CD4-positive, alpha-beta T cell treated with Interleukin-10 for 1 hour (primary cell): ENCODE measurements at places on chromosomes 11 and 22.

DNA sequence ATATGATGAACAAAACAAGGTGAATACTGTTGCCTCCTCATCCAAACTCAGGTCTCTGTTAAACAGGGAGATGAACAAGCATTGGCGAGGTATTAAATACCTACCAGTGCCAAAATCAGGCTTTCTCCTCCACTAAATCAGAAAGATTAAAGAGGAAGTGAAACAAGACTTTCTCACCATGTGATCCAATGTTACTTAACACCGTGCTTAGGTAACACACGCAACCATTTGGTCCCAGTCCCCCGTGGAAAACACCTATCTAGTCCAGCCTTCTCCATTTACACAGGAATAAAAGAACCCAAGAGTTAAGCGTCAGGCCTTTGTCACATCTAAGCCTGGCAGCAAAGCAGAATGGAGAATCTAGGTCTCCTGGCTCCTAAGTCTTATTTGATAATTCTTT, 34.5 kb downstream of the TENM4 start:
- DNase-seq, result no peak

DNA sequence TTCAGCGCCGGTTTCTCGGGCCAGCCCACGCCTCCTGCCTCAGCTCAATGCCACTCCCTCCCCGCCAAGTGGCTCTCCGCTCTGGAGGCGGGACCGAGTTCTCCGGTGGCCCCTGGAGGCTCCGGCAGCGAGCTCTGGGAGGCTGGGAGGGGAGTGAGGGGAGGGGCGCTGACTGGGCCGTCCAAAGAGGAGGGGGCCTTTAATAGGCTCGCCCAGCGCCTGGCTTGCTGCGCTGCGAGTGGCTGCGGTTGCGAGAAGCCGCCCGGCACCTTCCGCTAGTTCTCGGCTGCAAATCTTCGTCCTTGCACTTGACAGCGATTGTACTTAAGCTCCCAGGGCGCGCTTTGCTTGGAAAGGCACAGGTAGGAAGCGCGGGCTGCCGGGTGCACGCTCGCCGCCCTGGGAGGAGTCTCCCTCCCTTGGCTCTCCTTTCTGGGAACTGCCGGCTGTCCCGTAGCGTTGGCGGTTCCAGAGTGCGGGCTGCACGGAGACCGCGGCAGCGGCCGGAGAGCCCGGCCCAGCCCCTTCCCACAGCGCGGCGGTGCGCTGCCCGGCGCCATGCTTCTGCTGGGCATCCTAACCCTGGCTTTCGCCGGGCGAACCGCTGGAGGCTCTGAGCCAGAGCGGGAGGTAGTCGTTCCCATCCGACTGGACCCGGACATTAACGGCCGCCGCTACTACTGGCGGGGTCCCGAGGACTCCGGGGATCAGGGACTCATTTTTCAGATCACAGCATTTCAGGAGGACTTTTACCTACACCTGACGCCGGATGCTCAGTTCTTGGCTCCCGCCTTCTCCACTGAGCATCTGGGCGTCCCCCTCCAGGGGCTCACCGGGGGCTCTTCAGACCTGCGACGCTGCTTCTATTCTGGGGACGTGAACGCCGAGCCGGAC, at the start of gene ADAMTS15:
ADAMTS15 (plus strand) TSS at position 230 of the 894 bp plus-strand sequence; CDS start at position 559, 329 bp downstream.
- DNase-seq, result no peak

- DNase-seq, result no peak
These were observed 528 bp downstream of the FIBP start for GRCh38 chr11:65887723-65888162.

DNA sequence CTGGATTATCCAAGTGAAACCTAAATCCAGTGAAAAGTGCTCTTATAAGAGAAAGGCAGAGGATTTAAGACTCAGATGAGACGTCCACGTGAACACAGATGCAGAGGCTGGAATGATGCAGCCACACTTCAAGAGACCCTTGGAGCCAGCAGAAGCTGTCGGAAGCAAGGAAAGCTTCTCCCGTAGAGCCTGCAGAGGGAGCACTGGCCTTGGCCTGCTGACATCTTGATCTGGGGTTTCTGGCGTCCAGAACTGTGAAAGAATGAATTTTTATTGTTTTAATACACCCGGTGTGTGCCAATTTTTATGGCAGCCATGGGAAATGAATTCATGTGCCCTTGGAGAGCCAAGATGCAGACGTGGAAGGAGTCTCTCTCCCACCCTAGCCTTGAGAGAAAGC, 407.0 kb upstream of the B3GAT1 start:
- no peak for DNase-seq

GRCh38 chr11:113553915-113554314, 78.7 kb upstream of the DRD2 start:
- no peak for DNase-seq

DNA sequence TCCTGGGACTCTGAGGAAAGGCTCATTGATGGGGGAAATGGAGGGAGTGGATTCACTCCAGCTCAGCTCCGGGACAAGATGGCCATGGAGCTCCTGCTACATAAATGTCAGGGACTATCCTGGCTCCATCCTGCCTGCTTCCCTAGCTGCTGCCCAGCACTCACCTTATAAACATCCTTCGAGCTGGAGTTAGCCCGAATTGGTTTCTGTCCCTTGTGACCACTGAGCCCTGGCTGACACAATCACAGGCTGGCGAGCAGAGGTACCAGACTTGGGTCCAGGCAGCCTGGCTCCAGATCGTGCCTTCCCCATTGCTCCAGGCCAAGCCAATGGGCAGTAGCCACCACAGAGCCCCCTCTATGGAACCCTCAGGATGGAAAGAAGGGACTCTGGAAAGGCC, 77.6 kb downstream of the FDX1 start:
- no peak for DNase-seq

DNA sequence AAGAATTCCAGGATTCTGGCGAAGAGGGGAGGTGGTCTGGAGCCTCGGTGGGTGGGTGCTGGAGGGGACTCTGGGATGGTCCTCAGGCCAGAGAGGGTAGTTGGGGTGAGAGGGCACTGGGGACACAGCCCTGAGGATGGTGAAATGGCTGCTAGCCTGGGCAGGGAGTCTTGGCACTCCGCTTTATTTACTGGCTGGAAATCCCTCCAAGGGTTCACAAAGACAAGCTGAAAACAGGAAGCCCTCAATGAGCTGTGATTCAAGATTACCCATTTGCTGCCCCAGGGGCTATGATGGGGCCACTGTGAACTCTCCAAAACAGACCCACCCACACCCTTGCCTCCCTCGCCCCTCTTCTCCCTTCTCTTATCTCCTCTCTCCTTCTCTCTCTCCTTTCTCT, 71.9 kb downstream of the FBXO7 start:
- DNase-seq, result no peak

- no peak for DNase-seq
These were observed 37.8 kb downstream of the PPP6R3 start for GRCh38 chr11:68498321-68498720.

GRCh38 chr11:87529486-87529885, 491.8 kb downstream of the TMEM135 start:
- DNase-seq, result no peak

- DNase-seq, result no peak
These were observed 227.7 kb upstream of the TENM4 start for GRCh38 chr11:79668575-79668974.

- no peak for DNase-seq
These were observed 3.1 kb downstream of the FLI1 start for GRCh38 chr11:128696941-128697340.

DNA sequence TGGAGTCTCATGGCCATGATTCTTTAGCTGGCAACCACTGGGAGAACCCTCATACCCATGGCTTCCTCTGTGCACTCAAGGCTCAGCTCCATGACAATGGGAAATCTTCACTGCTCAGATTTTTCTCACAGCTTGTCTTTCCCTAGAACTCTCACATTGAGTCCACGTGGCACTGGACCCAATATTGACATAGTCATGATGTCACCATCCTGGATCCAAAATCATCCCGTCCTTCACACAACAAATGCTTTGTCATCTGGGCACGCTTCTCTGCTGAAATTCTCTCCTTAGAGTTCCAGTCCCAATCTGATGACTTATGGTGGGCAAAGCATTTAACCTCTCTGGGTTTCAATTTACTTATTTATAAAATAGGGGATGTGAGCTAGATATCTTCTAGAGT, 37.7 kb upstream of the CD44 start:
- no peak for DNase-seq

- no peak for DNase-seq
These were observed 224.4 kb upstream of the MTNR1B start for GRCh38 chr11:92744929-92745585.

DNA sequence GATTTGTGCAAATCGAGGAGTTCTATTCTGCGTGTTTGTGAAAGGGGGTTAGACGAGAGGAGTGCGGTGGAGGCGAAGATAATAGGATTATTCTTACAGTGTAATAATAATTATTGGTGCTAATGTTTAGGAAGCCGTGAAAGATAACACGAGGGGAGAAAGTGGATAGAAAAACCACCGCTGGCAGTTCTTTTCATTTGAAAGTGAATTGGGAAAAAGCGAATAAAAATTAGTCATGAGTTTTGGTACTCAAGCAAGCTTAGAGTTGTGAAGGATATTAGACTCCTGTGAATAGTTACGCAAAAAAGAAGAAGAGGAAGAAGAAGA, 575 bp downstream of the SLC6A5 start:
- no peak for DNase-seq

DNA sequence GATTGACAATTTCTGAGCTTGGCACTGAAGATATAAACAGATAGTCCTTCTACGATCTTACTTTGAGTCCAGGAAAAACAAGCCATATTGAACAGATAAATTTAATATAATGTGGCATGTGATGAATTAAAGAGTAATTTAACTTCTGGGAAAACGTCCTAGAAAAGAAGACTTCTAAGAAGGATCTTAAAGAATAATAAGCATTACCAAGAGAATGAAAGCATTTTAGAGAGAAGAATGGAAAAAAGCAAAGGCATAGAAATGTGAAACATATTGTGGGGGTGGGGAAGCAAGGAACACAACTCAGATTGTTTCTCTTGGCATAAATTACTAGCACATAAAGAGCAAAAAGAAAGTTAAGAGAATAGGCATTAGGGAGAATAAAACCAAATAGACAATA, 5.4 kb downstream of the DDIAS start:
- DNase-seq, result no peak

- DNase-seq, result no peak
These were observed 9.0 kb upstream of the SCGB1A1 start for GRCh38 chr11:62409831-62410230.

GRCh38 chr11:113487622-113488021, 12.4 kb upstream of the DRD2 start:
- DNase-seq, result no peak

DNA sequence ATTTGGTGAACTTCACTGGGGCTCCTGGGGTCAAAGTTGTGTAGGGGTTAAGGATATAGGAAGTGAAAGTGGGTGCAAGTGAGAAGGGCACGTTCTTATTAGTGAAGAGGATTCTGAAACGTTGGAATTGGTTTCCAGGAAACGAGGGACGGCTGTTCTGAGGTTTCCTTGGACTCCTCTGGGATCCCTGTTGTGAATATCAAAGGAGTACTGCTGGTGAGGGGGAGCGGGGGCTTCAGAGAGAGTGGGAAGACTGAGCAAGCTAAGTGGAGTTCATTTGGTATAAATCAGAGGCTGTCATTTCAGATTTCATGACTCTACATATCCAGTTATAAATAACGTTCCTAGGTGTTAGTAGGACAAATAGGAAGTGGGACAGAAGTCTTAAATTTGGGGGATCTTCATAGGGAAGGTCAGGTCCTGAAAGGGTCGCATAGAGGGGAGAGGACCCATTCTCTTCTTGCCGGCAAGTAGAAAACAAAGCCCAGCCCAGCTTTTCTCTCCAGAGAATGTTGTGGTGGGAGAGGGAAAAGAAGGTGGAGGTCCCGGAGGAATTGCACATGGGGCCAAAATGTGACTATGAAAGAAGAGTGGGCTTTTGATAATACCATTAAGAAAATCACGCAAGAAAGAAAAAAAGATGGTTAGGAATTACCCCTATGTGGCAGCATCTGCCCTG, 1.1 kb upstream of the NELL1 start:
- no peak for DNase-seq

- DNase-seq, result no peak
These were observed 930 bp downstream of the SCYL1 start for GRCh38 chr11:65525546-65526480.

DNA sequence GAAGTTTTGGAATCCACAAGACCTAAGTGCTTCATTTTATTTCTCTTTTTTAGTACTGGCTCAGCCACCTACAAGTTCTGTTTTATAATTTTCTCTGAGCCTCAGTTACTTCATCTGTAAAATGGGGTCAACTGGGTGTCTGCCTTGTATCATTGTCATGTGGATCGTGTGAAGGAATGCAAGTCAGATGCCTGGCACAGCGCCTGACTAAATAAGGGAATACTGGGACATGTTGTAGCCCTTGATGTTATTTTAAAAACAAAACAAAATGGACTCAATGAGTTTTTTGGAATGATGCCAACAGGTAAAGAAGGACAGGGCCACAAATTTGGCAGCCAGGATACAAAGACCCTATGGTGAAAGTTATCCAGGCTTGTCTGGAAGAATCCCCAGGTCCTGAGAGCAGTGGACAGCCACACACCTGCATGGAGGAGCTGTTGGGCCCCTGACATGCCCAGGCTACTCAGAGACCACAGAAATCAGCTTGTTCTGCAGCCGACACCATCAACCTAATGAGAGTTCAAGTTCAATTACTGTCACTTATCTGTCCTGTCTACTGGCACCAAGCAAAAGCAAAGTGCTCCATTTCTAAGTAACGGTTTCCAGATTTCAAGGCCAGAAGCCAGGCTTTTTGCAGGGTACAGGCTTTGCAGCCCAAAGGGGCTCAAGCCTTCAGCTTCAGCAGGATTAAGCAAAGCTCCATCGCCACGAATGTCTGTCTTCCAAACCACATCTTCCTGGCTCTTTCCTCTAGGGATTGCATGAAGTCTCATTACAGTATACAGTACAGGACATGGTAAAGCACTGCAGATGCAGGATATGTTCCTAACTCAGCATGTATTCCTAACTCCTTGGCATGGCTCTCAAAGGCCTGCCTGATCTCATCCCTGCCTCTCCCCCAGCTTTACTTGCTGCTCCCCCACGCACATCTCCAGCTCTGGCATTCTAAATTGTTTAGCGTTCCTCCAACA, 18.4 kb downstream of the DKK3 start:
- DNase-seq, result no peak

DNA sequence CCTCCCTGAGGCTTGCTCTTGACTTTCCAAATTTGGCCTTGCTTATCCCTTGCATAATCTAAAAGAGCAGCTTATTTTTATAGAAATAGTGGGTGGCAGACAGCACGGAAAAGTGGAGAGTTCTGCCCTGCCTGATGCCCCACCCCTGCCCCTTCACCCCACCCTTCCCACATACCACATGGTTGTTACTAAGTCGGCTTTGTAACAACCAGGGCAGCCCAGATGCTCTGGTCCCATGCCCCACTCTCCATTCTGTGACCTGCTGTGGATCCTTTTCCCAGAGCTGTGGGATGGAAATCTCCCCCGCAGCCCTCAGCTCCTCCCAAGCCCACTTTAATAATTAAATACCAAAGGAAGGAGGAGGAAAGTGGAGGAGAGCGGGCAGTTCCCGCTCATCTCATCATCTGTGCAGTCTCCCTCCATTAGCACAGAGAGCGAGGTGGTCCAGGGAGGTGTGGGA, 10.9 kb downstream of the MRGPRF start:
- no peak for DNase-seq

DNA sequence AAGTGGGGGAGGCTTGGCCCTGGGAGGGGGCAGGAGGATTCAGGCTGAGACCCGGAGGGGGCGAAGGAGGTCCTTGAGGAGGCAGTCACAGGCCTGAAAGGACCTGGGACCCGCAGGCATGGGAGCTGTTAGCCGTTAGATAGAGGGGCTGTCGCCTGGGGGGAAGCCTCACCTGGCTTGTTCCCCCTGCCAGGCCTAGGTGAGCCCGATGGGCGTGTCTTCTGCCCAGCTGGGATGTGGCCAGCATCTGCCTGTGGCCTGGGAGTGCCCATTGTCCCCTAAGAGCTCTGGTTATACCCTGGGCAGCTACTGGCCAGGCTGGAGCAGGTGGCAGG, 1.8 kb upstream of the DUSP8 start:
- no peak for DNase-seq
